A549 treated with Hydrocortisone at 1 μM for 4 hours (cell line): ENCODE measurements at places on chromosomes 1 and 21. TPM values are rescaled to one million over a fixed set of nuclear protein-coding genes. Genes with fewer than 3 reads are reported as not detected.

Gene EXO1
- 20.0 to 29.8 TPM (median 22.7 TPM) in 5 replicates for total RNA-seq

Gene MAGI3
- 3.2 to 4.2 TPM (median 4.0 TPM) in 5 replicates for total RNA-seq

Gene TRAPPC3
- total RNA-seq = 79.2 to 97.7 TPM (median 84.0 TPM) in 5 replicates

Gene ACTL8
- total RNA-seq = 1.3 to 1.8 TPM (median 1.5 TPM) in 5 replicates

Gene RNPC3
- total RNA-seq = 5.3 to 6.1 TPM (median 6.1 TPM) in 5 replicates

Gene AK4
- total RNA-seq = 29.1 to 32.7 TPM (median 31.3 TPM) in 5 replicates

Gene SLC35F3
- 4.3 to 5.3 TPM (median 4.6 TPM) in 5 replicates for total RNA-seq

Gene NR1I3
- total RNA-seq = not detected in 5 replicates

Gene CEP170
- total RNA-seq = 18.5 to 35.5 TPM (median 25.5 TPM) in 5 replicates

Gene ICOSLG
- 3.8 to 4.5 TPM (median 4.2 TPM) in 5 replicates for total RNA-seq

Gene MYBPH
- not detected in 5 replicates for total RNA-seq
